ENCODE measurements at places on chromosomes 7 and 10.

GRCh38 chr7:30674876-30675275, 7.4 kb downstream of the CRHR2 start:
- DNase-seq: no peak

DNA sequence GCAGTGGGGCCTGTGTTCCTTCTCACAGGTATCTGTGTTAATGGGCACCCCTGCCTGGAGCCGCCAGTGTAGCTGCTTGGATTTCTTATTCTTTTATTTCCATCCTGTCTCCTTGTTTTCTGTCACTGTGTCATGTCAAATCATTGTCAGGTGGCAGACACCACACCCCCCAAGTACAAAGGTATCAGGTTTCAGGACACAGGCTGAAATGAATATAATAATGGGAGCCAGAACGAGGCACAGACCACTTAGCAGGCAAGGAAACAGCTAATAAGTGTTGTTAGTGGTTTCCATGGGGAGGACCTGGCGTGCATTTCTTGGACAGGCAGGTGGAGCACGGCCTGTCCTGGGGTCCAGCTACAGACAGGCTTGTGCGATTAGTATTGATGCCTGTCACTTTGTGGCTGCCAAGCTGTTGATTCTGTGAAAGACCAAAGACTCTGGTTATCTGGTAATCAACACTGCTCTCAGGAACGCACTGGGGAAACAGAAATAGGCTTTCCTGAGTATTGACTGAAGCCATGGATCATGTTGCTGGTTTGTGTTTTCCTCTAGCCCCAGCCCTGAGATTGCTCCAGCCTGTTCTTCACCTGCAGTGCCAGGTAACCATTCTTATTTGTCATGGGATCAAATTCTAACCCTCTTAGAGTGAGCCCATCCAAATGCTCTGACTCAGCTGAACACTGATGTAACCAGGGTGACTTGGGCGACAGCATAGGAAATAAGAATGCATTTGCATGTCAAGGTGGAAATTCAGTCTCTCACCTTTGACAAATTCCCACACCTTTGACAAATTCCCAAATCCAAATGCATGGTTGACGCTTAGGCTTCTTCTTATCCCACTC, 1002.0 kb downstream of the LRMDA start:
- DNase-seq: no peak

GRCh38 chr7:45977256-45977780, 56.2 kb upstream of the IGFBP3 start:
- DNase-seq: no peak

GRCh38 chr7:105920766-105921165, 42.3 kb upstream of the CDHR3 start:
- no peak for DNase-seq

GRCh38 chr7:80172387-80172786, 37.8 kb downstream of the GNAI1 start:
- no peak for DNase-seq

DNA sequence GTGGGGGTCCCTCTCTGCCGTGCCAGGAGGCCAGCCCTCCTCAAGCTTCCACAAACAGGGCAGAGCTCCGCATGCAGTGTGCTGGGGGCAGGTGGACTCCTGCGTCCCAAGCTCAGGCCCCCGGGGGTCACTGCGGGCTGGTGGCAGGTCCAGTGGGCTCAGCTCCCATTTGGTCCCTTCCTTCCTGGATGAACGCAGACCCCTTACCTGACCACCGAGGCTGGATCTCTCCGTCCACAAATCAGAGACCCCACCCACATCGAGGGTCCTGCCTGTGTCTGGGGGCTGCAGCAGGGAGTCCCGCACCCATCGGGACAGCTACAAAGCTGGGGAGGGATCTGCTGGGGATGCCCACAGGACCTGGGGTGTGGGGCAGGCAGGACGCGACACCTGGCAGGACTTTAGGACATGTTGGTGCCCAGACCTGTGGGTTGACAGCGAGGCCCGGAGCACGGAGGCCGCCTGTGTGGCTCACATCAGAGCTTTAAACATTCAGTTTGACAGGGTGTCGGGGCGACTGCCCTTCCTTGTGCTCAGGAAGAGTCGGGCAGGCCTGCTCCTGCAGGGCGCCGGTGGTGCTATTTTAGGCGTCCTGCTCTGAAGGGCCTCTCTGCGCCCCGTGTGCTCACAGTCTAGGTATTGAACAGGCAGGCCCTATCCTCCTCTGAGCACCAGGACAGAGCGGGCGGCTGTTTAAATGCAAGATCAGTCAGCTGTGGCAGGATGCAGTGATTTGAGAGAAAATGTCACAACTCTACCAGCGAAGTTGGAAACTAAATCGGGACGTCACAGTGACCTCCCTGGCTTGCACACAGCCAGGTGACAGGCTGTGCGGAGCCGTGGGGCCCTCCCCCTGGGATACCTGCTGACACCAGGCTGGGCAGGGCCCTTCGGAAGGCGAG, 15.9 kb upstream of the CFAP46 start:
- DNase-seq: no peak

DNA sequence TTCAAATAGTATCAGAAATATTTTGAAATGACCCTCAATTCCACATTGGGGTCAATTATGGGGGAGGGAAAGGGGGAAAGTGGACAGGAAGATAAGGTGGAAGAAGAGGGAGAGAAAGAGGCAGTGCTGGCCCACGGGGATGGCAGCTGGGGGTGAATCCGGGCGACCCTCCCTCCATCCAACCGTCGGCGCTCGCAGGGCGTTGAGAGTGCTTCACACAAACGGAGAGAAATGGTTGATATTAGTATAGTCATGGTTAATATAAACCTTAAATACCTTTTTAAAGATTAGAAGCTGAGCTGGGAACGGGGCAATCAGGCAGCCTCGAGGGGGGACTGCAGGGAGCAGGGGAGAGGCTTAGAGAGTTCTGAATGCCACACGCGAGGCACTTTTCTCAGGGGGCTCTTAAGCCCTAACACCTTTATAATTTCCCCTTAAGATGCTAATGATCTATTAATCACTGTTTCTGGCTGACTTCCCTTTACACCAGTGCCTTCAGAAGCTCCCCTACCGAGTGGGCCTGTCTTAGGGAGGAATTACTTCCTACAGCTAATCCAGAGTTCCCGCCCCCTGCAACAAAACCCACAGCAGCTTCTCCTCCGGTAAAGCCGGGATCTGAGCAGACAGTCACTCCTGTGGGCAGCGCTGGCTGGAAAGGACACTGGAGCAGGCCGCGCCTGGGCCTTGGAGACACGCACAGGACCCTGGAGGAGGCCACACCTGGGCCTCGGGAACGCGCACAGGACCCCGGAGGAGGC, 39.5 kb downstream of the PRKAG2 start:
- DNase-seq: no peak

DNA sequence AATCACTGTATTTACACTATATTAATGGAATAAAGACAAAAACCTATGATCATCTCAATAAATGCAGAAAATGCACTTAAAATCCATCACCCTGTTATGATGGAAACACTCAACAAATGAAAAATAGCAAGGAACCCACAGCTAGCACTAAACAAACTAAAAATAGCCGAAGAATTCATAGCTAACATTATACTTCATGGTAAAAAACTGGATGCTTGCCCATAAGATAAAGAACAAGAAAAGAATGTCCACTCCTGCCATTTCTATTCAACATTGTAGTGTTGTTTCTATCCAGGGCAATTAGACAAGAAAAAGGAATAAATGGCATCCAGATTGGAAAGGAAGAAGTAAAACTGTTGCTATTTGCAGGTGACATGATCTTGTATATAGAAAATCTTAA, 142.1 kb downstream of the STK31 start:
- no peak for DNase-seq

- DNase-seq: no peak
Measured at GRCh38 chr7:26198133-26198780, 2.3 kb downstream of the HNRNPA2B1 start.

DNA sequence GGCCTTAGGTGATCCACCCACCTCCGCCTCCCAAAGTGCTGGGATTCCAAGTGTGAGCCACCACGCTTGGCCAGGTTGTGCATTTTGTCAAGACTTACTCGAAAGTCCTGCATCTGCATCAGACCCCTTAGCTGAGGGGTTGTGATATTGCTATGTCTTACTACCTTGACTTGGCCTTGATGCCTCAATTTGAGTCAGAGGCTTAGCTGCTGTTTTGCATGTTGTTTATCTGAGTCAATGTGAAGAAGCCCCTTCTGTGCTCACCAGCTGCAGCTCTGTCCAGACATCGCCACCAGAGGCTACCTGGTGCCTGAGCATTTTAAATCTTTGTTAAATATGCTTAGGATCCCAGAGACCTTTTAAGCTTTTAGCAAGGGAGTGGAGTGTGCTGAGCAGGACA, 18.1 kb downstream of the UBE2D4 start:
- no peak for DNase-seq

- no peak for DNase-seq
Measured at GRCh38 chr10:101774589-101775272, 1.2 kb downstream of the FGF8 start.

DNA sequence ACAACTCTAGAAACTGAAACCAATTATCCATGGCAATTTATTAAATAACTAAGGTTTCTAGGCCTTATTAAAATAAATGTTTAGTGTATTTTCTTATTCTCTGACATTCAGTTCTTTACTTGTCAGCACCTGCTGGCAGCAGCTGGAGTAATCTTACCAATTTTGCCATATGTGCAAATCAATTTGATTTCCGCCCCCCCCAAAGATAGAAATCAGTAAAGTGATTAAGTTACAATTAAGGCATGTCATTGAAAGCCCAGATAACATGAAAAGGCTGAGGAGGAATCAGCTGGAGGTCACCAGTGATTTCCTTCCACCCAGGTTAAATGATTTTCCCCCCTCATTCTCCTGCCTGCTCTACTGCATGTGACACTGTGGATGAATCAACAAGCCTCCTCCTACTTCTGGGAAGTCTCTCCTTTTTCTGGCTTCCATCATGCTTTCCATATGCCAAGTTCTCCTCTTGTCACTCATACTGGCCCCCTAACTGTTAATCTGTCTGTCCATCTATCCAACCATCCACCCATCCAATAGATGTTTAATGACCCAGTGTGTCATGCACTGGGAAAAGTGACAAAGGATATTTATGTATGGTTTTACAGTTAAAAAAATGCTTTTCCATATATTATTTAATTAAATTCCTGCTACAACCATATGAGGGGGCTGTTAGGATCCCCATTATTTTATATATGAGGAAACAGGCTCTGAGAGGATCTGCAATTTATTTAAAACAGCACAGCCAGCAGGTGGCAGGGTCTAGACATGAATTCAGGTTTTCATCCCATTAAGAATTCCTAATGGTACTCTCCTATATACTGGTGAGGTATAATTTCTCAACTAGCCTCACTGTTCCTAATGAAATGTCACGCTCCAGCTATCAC, 116.5 kb downstream of the ATXN7L1 start:
- DNase-seq: no peak

DNA sequence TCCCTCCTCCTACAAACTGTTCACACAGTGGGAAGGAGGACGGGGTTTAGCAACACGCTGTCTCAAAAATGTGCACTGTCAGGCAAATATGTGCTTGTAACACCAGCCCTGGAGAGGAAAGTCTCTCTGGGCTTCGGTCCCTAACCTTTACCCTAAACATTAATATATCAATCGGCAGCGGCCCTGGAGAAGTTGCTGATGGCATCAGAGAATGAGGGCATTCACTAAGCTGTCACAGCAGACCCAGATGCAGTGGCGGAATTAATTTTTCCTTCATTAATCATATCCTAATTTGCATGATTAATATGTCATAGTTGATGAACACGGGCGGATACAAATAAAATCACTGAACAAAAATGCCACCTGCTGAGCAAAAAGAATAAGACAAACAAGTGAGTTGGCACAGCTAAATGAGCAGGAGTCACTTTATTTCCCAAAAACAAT, 45.2 kb upstream of the INSIG1 start:
- no peak for DNase-seq

GRCh38 chr7:34140066-34140465, 234.7 kb downstream of the BMPER start:
- no peak for DNase-seq

DNA sequence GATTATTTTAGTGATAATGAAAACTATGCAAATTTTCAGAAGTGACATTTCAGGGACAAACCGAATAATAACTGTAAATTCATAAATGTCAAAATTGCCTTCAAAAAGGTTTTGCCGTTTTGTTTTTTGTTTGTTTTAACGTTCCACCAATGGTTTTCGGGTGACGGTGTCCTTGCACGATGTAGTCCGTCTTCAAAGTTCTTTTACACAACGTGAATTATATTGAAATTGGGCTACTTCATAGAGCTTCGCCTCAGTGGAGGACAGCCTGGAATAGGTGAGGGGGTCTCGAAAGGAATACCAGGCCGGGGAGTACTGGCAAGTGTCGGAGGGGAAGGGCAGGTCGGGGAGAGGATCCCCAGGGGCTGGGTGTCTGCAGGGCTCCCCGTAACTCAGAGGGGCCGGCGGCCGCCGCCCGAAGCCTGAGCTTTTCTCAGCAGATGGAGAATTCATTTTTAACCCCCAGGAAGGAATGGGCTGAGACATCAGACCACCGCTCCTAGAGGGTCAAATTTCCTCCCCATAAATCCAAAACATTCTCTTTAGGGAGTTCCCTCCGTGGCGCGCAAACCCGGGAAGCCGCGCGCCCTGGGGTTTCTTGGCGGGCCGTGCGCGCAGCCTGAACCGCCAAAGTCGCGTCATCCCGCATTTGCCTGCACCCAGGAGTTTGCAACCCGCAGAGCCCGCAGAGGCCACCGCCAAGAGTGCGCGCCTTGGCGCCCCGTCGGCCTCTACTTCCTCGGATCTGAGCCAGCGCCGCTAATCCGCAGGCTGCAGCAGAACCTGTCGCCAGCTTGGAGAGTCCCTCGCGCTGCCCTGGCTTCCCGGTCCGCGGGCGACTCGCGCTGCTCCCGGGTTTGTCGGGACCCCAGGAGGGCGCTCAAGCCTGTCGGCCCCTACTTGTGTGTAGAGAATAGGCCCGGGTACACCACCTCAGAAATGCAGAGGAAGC, 17.3 kb upstream of the EVX1 start:
- no peak for DNase-seq

DNA sequence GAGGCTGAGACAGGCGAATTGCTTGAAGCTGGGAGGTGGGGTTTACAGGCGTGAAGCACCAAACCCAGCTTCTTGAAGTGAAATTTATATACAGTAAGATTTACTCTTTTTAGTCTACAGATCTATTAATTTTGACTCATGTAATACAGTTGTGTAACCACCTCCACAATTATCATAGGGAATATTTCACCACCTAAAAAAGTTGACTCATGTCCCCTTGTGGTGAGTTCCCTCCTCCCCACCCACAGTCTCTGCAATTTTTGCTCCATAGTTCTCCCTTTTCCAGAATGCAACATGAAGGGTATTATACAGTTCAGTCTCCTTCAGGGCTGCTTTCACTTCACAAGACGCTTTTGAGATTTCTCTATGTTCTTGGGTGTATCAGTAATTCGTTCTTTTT, 156.8 kb downstream of the FAM107B start:
- no peak for DNase-seq

DNA sequence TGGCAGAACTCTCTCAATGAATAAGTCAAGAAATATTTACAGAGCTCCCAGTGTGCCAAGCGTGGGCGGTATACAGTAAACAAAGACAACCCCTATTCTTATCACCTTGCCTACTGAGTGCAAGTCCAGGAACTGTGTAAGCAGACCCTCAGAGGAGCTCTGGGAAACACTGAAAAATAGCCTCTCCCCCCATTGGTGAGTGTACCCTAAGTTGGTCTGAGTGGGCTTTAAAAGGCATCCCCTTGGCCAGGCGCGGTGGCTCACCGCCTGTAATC, 1.2 kb downstream of the DYDC2 start:
- DNase-seq: no peak

DNA sequence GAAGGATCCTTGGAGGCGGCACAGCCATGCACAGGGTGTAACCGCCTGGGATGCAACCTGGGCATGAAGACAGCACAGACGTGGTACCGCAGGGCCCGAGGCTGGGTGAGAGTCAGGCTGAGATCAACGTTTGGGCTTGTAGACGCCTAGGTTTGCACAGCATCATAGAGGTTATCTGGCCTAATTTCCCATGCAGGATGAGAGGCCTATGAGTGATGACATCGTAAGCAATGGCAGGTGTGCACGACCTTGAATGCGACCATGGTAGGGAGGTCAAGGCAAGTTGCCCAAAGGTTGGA, 7.5 kb downstream of the CALML3 start:
- no peak for DNase-seq

Data from activated gamma-delta T cell treated with anti-CD3 and anti-CD28 coated beads, Interleukin-2, amount 50 U/mL, for 16 hours (primary cell).